ENCODE measurements at places on chromosomes 2 and 18.

- DNase-seq = no peak
These were observed 213.0 kb downstream of the PID1 start for GRCh38 chr2:229057976-229058553.

GRCh38 chr2:20471148-20471547 lies 24.3 kb downstream of the RHOB start:
- DNase-seq = no peak

- DNase-seq = no peak
These were observed 41.3 kb downstream of the PSMG2 start for GRCh38 chr18:12744103-12744502.

DNA sequence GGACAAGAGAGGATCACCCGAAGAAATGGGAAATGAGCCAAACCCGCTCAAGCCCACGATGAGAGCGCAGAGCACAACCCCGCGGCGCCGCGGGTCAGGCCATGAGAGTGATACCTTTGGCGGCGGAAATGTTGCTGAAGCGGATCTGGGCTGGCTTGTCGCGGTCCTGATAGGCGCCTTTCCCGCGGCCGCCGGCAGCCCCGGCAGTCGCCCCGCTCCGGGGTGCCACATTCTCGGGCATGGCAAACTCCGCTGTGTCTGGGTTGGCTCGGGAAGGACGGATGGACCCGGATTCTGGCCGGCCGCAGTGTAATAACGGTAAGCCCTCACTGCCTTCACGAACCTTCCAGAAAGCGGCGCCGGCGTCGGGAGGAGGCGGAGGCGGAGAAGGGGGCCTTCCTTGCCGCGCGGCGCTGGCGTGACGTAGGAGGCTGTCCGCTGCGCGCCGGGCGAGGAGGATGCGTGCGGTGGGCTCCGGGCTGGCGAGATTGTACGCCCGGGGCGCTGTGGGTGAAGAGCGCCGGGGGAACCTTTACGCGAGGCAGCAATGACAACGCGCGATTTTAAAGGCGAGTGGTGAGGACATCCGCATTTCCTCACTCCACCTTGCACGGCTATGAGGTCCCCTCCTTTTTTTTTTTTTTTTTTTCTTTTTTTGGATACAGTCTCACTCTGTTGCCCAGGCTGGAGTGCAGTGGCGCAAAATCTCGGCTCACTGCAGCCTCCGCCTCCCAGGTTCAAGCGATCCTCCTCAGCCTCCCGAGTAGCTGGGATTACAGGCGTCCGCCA lies at the start of gene CCT4:
CCT4 (minus strand) TSS at position 390 of the 789 bp plus-strand sequence; CDS start at position 241, 149 bp downstream.
- DNase-seq = peak; percentile 82

DNA sequence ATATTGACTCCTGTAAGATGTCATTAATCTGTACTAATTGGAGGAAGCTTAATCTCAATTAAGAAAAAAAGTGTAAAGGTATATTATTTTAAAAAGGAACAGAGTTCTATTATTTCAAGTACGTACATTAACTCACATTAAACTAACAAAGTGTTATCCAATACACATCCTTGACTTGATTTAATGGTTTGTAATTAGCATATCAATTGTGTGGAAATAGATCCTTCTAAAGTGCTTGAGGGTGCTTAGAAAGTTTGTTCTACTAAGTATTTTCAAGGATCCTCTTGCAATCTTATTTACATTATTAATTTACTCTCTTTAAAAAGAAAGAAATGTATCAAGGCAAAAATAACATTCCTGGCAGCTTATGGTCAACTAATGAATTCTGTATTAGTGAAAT lies 720.3 kb downstream of the KCNJ3 start:
- no peak for DNase-seq

GRCh38 chr2:237527233-237527632 lies 39.1 kb upstream of the PRLH start:
- DNase-seq = no peak

GRCh38 chr2:30729031-30729430 lies 78.2 kb downstream of the CAPN13 start:
- no peak for DNase-seq

DNA sequence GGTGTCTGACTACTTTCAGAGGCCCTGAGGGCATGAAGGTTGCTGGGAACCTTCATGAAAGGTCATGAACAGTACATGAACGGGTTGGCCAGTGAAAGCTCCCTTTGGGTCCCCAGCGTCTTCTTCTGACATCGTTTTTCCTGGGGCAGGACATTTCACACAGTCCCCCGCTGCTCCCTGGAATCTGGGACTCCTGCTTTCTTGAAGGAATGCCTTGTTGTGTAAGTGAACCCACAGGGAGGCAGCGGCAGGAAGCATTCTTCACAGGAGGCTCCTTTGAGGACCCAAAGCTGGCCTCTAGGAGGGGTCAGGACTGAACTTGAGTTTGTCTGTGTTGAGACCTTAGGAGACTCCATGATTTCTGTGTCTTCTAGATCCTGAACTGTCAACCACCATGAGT lies 144.3 kb downstream of the KCNE4 start:
- no peak for DNase-seq

- DNase-seq = no peak
These were observed 76.5 kb upstream of the EPB41L3 start for GRCh38 chr18:5620289-5620688.

DNA sequence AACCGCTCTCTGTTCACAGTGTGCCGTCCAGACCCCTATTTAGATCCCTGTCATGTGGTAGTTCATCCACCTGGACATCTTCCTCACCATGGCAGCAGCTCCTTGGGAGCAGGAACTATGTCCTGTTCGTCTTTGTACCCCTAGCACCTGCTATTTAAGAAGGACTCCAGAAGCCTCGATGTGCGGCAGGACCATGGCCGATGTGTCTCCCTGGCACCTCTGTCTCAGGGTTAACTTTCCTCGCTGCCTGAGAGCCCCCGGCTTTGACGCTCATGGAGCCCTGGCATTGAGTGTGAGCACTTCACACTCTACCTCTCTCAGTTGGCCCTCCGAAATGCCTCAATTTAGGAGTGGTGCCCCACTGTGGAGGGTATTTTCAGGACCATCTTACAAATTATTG lies 152.0 kb downstream of the FAM210A start:
- no peak for DNase-seq

- peak; percentile 48 for DNase-seq
These were observed 1.4 kb upstream of the RNF152 start for GRCh38 chr18:61893971-61894750.

DNA sequence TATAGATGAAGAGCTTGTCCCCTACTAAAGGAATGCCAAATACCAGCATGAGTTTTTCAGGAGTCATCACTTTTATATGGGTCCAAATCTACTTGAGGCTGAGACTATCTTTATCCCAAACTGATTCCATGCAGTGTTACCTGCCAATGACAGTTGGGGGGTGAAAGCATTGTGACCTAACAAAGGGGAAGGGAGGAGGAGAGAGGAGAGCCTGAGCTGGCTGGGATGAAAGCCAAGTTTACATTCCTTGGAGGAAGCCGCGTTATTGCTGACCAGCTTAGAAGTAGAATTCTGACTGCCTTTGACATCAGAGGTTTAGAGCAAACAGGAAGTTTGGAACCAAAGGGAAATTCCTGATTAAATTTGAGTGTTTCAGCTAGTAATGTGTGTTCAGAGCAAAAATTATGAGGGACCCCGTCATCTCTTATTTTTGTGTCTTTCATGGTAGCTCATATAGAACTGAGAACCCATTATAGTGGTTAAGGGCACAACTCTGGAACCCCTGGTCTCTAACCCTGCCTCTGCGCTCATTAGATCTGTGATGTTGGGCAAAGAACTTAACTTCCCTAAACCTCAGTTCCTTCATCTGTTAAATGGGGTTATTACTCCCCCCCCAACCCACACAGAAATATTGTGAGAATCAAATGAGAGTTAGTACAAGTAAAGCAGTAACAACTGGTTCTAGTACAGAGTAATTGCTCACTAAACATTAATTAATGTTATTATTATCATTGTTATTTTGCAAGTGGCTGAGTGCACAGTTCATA lies 199.3 kb upstream of the EPAS1 start:
- no peak for DNase-seq

DNA sequence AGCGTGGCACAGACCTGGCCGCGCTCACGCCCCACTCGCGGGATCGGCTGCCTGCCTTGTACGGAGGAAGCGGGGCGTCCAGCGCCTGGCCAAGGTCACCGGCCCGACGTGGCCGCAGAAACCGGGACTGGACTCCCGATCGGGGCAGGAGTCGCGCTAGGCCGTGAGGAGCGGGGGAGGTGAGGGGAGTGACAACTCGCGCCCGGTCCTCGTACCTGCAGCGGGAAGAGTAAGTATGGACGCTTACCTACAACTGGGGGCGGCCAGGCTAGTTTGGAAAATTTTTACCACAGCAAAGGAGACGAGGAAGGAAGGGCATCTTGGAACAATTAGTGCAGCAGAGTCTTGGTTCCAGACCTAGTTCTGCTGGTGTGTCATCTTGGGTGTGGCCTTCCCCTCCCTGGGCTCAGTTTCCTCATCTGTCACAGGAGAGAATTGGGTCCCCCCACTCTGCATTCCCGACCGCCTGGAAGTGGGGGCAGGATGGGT lies 693 bp downstream of the UBE2F start:
- no peak for DNase-seq

GRCh38 chr18:9608728-9609127 lies 5.6 kb downstream of the PPP4R1 start:
- no peak for DNase-seq

DNA sequence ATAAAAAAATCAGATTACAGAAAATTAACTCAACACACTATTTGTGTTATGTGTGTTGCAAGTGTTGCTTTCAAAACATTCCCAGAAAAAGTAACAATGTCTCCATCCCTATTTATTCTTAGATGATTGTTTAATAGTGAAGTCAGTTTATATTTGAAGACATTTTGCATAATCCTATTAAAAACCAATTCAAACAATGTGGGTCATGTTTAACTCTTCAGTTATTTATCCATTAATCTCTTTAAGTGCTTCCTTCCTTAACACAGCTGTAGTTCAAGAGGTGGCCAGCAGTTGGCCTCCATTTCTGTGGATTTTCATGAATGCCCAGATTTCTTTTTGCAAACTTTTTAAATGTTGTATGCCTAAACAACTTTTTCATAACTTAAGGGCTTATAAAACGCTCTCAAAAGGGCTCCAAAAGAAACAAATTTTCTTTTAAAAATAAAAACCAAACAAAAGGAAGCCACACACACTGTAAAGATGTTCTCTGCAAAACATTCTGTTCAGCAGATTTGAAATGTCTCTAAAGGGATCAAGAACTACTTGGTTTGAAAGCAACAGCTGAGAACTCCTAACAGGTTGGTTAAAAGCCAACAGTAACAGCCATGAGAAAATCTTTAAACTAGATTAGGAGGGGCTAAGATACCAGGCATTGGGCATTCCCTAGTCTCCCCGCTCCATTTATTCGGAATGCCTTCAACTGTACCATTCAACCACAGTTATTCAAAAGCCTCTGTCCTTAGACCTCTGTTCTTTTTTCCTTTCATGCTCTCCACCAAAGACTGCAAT lies 71.5 kb downstream of the THADA start:
- DNase-seq = no peak

DNA sequence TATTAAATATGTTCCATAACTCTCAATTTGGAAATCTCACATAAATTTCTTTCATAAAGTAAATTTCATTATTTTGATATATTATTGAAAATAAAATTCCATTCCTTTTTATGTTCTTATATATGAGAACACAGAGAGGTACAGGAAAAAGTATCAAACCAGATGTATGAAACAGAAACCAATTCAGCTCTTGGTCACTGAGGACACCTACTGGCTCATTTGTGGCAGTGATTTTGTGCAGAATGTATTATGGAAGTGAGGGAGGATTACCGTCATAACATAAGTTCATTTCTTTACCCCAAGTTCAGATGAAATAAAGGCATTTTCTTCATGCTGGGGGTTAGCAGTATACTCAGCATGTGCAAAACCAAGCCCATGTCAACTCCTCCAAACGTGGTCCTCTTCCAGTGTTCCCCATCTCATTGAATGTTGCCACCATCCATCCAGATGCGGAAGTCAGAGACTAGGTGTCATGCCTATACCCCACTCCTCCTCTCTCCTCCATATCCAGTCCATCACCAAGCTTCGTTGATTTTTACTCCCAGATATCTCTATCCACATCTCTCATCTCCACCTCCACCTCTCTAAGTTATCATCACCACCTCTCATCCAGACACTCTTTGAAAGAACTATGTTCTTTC lies 41.7 kb upstream of the MALL start:
- DNase-seq = no peak

GRCh38 chr2:12054956-12055618 lies 308.7 kb downstream of the LPIN1 start:
- DNase-seq = no peak

DNA sequence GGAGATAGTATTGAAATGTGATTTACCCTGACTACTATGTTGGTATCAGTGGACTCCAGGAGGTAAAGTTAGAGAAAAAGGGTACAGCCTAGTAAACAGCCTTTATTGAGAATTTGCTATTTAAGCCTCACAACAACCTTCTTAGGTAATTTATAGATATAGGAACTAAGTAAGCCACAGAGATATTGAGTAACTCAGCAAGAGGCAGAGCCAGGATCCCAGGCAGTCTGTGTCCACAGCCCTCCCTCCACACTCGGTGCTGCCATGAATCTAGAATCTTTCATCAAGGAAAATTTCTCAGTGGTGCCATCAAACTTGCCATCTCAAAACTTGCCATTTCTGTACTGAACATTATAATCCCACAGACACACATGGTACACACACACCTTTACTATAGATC lies 170.9 kb downstream of the CAPN13 start:
- DNase-seq = no peak

DNA sequence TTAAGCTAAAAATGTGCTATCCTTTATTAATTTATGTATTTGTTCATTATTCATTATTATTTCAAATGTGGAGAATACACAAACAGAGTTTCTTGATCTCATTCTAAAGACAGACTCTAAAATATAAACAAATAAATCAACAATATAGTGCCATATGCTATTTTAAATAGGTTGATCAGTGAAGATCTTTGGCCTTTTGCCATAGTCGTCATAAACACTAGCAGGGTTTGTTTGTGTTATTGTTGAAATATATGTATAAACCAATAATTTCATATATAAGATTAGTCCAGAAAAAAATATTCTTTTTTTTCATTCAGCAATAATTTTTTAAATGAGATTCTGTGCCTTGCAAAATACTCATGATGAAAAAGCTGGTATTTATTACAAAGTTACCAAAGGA lies 62.1 kb upstream of the KYNU start:
- DNase-seq = no peak

GRCh38 chr2:80499095-80499494 lies 194.5 kb upstream of the LRRTM1 start:
- no peak for DNase-seq

DNA sequence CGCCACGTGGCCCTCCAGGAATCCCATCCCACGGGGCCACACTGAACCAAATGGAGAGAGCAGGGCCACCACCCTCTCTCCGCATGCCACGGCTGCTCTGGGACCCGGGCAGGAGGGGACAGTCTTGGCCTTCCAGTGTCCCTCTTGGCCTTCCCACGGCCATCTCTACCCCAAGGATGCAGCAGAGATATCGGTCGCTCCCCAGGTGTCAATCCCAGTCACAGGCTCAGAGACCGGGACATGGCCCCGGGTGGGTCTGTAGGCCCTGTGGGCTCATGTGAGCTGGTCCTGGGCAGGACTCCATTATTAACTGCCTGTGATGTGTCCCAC lies 15.3 kb downstream of the CAPN10 start:
- no peak for DNase-seq

GRCh38 chr2:10447300-10447894 lies 730 bp downstream of the ODC1 start:
- peak; percentile 15 for DNase-seq

- DNase-seq = peak; percentile 59
These were observed 10.6 kb upstream of the HOXD4 start for GRCh38 chr2:176140513-176141317.

GRCh38 chr2:10552220-10552870 lies 104.2 kb upstream of the ODC1 start:
- no peak for DNase-seq

GRCh38 chr2:209734805-209735204 lies 36.8 kb upstream of the UNC80 start:
- DNase-seq = no peak

All from stimulated activated CD8-positive, alpha-beta memory T cell treated with anti-CD3 and anti-CD28 coated beads, Interleukin-4, amount 100 ng/mL, for 24 hours (primary cell).